ENCODE measurements at places on chromosomes 11 and 22. TPM values are rescaled to one million over a fixed set of nuclear protein-coding genes. Genes with fewer than 3 reads are reported as not detected.

The SERPIND1 gene
- total RNA-seq = not detected

The BDNF gene
- 11.4 TPM for total RNA-seq

The MAJIN gene
- total RNA-seq = 0.10 TPM

The ANGPTL5 gene
- total RNA-seq = not detected

The ADAMTS8 gene
- 0.39 TPM for total RNA-seq

The PARVA gene
- total RNA-seq = 25.1 TPM
